ENCODE measurements at places on chromosomes 3 and 15.
A peak's percentile ranks its signal among the peaks of the same experiment; 100 is the strongest.

GRCh38 chr3:103055021-103055520 lies 620.3 kb downstream of the ZPLD1 start:
- DNase-seq = no peak

DNA sequence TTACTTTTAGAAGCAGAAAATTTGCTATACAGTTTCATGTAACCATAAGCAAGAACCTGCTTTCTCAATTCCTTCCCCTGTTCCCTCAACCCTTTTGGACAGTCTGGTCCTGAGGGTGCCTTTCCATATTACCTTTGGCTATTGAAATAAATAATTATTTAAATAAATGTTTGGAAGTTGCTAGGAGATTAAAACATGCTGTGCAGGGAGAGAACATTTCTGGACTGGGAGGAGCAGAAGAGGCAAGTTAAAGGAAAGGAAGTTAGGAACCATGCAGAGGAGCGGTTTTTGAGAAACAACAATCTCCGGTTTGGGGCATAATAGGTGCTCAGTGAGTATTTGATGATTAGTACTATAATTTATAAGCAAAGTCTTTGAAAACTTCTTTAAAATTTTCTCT lies 41.8 kb downstream of the ZNF609 start:
- DNase-seq = no peak

- no peak for DNase-seq
Measured at GRCh38 chr3:62252438-62253157, 120.8 kb downstream of the FEZF2 start.

GRCh38 chr3:150069633-150070032 lies 98.9 kb upstream of the PFN2 start:
- DNase-seq = no peak

GRCh38 chr3:50807266-50807665 lies 132.5 kb downstream of the DOCK3 start:
- no peak for DNase-seq

DNA sequence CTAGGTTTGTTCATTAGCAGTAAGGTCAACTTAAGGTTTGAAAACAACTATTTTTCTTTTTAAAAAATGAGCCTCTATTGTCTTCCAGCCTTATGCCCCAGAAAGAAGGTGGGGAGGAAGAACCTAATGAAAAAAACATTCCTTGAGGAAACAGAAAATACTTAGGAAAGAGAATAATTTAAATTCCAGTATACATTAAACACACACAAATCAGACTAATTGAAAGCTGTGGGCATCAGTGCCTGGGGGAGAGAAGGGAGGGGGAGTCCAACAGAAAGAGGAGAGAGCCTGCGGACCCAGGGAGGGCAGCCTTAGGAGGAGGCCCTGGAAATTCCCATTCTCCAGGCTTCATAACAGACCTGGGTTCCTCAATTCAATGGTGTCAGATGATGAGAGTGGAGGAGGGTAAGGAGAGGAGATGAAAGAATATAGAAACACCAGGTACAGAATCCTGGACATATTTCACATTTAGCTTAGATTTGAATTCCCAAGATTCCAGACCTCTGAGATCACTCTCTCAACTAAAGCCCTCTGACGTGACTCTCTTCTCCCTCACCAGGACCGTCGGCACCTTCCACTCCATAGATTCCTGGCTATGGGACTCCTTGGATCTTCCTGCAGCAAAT lies 320.5 kb upstream of the UMPS start:
- no peak for DNase-seq

GRCh38 chr15:31160297-31160696 lies 58.8 kb upstream of the TRPM1 start:
- DNase-seq = no peak

DNA sequence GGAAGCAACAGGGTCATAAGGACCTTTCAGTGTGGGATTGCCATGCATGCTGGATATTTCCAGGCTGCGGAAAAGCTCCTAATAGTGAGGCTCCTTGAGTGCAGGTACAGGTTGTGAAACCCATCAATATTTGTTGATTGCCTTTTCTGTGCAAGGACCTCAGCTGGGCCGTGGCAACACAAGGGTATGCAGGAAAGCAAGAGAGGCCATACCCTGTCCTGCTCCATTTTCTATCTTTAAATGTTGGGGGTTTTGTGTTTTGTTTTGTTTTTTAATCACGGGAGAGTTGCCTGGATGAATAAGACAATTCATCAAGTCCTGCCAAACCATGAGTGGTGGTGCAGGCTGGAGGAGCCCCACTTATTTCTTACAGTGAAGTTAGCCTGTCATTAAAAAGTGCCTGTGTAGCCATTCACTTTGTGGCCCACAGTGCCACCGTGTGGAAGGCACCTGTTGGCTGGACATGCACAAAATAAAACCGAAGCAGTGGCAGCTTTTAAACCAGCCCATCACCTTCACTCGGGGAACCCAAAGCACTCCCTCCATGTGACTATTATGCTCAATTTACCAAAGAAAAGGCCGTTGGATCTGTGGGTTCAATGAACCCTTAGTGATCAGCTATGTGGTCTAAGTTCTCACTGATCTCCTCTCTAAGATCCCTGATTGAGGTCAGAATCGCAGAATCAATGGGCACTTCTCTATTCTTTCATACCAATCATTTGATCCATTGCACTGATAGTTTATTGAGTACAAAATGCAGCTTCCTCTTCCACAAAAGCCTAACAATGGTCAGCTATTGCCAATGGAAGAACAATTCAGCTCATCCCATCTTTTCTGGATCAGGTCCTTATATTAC lies 42.2 kb downstream of the CLDN18 start:
- no peak for DNase-seq

DNA sequence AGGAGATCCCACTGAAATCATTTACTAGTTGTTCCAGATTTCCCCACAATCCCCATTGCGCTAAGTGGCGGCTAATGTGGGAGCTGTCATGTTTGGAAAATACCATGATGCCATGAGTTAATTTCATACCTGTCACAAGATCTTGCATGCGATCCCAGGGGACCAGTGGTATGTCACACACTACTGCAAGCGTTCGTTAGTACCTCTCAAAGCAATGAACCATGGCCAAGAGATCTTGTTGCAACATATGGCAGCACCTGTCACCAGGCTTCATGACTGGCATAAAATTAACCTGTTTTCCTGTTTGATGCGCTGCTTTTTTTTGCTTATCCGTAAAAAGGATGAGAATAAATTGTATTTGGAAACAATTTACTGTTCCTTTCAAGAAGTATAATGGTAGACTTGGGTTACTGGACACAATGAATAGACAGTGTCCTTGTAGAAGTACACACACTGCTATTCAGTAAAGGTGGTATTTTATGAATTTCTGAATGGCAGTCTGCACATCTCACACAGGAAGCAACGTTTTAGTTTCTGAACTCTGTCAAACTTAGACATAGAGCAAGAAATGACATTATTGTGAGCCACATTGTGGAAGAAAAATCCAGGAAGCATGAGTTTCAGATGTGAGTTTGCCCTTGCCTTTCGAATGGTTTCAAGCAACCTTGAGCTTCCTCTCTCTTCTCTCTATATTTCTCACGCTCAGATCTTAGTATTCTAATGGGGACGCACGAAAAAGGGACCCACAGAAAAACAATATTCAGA lies 81.9 kb downstream of the CHL1 start:
- no peak for DNase-seq

GRCh38 chr3:39347586-39347876 lies 18.0 kb downstream of the CCR8 start:
- no peak for DNase-seq

GRCh38 chr3:71127052-71127831 lies 456.3 kb downstream of the FOXP1 start:
- DNase-seq = peak; percentile 30
